Right cardiac atrium (tissue), 5 donors: ENCODE measurements at places on chromosomes 4 and X. TPM values are rescaled to one million over a fixed set of nuclear protein-coding genes. Genes with fewer than 3 reads are reported as not detected.

DNA sequence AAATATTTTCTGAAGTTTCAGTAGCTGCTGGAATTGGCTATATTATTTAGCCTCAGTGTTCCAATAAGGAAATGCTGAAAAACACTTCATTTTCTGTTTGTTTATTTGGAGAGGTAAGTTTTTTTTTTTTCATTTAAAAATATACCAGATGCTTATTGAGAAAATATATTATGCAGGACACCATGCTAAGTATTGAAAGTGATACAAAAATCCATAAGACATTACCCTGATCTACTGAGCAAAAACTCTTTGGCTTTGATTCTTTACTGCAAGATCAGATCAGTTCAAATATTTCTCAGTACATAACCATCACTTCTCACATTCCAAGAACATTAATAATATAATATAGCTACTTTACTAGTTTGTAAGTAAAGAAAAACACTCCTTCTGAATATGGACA, 123.4 kb upstream of the PACRGL start:
- DNase-seq = no peak

MAPK10 gene
- 6.6 TPM for polyA plus RNA-seq

- DNase-seq = no peak
Observed at GRCh38 chr4:159143687-159144086, 40.8 kb downstream of the RAPGEF2 start.

DNA sequence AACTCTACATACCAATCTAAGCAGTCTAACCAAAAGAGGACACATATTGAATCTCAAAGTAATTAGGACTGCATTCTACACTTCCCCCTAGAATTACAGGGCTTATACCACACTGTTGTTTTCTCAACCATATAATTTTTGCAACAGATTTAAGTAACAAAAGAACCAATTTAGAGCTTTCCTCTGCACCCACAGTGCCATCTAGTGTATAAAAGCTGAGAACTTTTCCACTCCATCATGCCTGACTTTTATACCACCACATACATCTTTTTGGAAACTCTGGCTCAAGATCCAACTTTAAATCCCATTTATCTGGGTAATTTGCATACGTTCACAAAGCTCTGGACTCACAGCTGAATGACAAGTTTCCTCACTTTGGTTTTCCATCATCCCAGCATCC, 99.5 kb downstream of the EFHC2 start:
- no peak for DNase-seq

DNA sequence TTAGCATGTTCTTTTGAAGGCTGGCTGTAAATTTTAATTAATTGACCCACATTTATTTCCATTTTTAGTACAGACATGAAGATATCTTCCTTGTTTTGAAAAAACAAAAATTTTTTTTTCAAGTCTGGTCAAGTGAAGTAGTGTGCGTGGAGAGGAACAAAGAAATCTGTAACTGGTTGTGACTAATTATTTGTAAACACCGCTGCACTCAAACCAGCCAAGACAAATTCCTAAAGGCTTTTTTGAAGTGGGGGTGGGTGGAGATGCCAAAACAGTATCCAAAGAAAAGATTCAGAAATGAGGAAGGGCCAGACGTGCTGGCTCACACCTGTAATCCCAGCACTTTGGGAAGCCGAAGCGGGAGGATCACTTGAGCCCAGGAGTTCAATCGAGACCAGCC, 88.3 kb downstream of the SHROOM2 start:
- no peak for DNase-seq

- no peak for DNase-seq
Observed at GRCh38 chr4:176793060-176793605, 411 bp upstream of the VEGFC start.

DNA sequence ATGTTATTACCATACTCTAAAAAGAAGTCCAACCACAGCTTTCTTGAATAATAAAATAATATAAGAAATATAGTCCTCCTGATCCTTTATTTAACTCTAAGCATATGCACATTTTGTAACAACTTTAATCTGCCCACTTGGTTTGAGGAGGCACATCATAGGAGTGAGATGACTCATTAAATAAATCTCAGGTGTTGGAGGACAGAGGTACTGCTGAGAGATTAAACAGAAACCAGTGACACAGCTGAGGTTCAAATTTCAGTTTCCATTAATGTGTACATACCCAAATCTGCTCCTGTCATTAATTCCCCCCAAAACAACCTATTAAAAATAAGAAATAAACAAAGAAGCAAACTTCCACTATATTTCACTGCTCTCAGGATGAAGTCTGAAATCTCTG, 211.0 kb downstream of the KCTD8 start:
- no peak for DNase-seq

DNA sequence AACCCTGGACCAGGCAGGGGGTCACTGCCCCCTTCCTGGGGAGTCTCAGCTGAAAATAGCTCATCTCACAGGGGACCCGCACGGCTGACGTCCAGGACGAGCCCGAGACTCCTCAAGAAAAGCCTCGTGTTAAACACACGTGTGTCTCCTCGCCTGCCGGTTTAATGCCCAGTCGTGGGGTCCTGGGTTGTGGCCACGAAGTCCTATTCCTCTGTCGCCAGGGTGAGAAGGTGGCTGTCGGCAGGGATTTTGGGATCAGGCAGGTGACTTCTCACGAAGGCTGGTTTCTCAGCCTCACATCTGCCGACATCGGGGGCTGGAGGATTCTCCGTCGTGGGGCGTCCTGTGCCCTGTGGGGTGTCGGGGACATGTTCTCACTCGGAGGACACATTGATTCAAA, 44.3 kb upstream of the PPP2R3B start:
- no peak for DNase-seq

DCAF8L2 gene
- polyA plus RNA-seq = not detected

IL9R gene
- 0.05 TPM for polyA plus RNA-seq

GRCh38 chrX:148938348-148938747, 437.9 kb downstream of the AFF2 start:
- DNase-seq = no peak

GRCh38 chr4:22071749-22072148, 123.2 kb upstream of the KCNIP4 start:
- DNase-seq = no peak

- peak; percentile 73 for DNase-seq
Observed at GRCh38 chr4:169659716-169660670, 39.6 kb downstream of the CLCN3 start.

- peak; percentile 79 for DNase-seq
Observed at GRCh38 chr4:89056953-89057398, at the start of gene FAM13A. Gene FAM13A, minus strand, starts transcription at chr4:89057185. Its CDS starts 221 bp downstream, at chr4:89056964.

GRCh38 chrX:49754233-49754857, 58.6 kb upstream of the PAGE1 start:
- peak; percentile 31 for DNase-seq

ETDA gene
- polyA plus RNA-seq = not detected

DNA sequence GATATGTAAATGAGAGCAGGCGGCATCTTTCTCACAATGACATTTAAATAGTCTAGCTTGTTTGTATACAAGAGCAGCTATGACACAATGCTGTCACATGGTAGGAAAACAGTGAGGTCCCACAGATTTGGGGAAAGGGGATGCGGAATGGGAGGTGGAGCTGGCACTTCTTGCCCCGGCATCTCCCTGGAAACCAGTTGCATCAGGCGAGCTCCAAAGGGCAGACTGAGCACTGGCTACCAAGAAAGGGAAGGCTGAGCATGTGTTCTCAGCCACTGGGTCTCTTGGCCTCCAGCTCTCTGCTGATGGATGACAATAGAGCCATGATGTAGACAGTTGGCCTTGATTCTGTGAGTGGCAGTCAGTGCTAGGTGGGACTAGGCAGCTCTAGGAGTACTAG, 109.0 kb downstream of the UCHL1 start:
- DNase-seq = no peak

DNA sequence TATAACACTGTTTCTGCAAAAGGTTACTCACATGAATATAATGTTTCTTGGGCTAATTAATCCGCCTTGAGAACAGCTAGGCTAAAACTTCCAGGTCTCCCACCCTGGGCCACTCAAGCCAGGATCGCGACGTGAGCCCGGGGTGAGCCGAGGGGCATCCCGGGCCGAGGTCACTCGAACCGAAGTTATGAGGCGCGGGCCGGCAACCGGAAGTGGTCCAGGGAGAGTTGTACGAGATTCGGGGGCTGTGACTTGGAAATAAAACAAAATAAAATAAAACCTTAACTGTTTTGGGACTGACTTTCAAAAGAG, 317 bp downstream of the CMC4 start:
- no peak for DNase-seq
